ENCODE measurements at places on chromosomes 2 and 18. TPM values are rescaled to one million over a fixed set of nuclear protein-coding genes. Genes with fewer than 3 reads are reported as not detected.

DNA sequence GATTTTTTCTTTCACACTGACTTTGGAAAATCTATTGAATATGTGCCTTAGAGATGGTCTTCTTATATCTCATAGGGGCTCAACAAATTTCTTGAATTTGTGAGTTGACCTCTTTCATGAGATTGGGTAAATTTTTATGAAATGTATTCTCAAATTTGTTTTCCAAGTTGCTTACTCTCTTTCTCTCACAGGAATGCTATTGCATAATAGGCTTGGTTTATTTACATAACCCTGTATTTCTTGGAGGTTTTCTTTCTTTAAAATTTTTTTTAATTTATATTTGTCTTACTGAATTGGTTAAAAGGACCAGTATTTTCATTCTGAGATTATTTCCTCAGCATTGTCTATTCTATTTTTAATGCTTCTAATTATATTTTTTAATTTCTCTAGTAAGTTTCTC lies 917.1 kb downstream of the DPP10 start:
- H3K4me3 ChIP-seq, result no peak overlapping the region
- H3K4me1 ChIP-seq, result no peaks in the 10 kb centered on the region
- H3K27ac ChIP-seq, result no peak overlapping the region
- no peaks in the 10 kb centered on the region for H3K27me3 ChIP-seq
- no peak for DNase-seq

- DNase-seq, result peak; percentile 81
- peaks cover 81% of the 10 kb centered on the region for H3K36me3 ChIP-seq
- no peaks in the 10 kb centered on the region for H3K27me3 ChIP-seq
- peak overlapping the region; percentile 73 for H3K27ac ChIP-seq
- H3K4me1 ChIP-seq, result peaks cover 66% of the 10 kb centered on the region
- peak overlapping the region; percentile 28 for H3K4me3 ChIP-seq
Observed at GRCh38 chr2:12728221-12728777, 11.6 kb downstream of the TRIB2 start.

MYO3B gene
- 0.38 TPM for total RNA-seq

- H3K4me1 ChIP-seq, result peaks cover 30% of the 10 kb centered on the region
- H3K27me3 ChIP-seq, result peaks cover 43% of the 10 kb centered on the region
- H3K36me3 ChIP-seq, result peaks cover 4% of the 10 kb centered on the region
- no peak overlapping the region for H3K4me3 ChIP-seq
- no peak for DNase-seq
Observed at GRCh38 chr2:173130496-173131465, 55.1 kb downstream of the MAP3K20 start.

GCG gene
- total RNA-seq, result not detected

DNA sequence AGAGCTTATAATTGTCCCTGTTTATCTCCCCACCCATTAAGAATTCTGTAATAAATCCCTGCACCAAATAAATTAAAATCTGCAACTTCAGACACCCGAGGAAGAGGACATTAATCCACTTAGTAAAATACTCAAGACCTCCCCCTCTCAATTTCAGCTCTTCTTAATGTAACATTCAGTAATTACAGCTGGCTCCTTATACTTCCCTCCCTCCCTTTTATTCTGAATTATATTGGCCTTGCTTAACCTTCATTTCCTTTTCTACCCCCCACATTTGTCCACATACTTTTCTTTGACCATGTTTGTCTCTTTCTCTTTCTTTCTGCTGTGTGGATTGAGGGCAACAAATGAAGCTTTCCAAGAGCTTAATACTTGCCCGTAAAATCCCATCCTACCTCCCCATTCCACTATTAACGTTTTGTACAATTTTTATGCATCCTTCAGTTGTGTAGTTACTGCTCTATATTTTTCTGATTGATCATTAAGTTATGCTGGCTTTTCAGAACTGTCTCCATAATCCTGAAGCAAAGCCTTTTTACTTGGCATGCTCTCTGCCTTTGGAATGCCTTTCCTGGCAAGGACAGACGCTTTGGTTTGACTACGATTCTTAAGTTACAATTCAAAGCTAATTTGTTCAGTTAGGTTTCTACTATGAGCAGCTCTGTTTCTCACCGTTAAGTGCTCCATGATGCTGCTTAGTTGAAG lies 580.1 kb downstream of the ZEB2 start:
- peaks cover 8% of the 10 kb centered on the region for H3K4me1 ChIP-seq
- peaks cover 38% of the 10 kb centered on the region for H3K27me3 ChIP-seq
- H3K27ac ChIP-seq, result no peak overlapping the region
- DNase-seq, result no peak
- peaks cover 3% of the 10 kb centered on the region for H3K36me3 ChIP-seq

- H3K27ac ChIP-seq, result no peak overlapping the region
- no peaks in the 10 kb centered on the region for H3K27me3 ChIP-seq
- H3K4me1 ChIP-seq, result peaks cover 8% of the 10 kb centered on the region
Observed at GRCh38 chr2:64672708-64673107, 19.0 kb upstream of the SERTAD2 start.
